ENCODE measurements at places on chromosomes 13 and 19.

DNA sequence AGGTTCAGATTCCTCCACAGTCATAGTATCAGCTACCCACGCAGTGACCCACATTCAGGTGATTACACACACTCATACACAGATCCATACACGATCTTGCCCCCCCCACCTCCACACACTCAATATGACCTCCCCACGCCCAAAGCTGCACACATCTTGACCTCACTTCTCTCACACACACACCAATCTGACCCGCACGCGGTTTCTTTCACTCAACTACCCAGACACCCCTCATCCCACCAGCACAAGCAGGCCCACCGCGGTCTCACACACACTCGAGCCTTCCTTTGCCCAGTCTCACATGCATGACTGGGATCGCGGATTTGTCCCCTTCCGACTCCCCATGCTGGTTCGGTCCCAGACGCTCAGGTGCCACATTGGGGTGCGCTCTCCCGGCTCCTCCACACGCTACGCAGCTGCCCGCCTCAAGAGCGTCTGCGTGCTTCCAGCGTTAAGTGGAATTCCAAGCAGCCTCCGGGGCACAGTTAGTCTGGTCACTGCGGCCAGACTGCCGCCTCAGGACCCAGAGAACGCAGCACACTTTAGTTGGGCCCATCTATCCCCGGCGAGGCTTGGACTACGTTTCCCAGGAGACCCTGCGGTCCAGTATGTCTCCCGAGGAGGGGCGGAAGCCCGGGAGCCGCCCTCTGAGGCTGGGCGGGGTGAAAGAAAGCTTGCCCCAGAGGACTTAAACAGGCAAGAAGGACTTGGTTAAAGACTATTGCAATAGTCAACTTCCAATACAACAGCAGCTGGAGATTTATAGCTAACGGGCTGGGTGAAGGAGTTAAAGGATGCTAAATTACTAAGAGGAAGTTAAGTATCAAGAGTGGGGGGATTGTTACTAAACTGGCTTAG, 746 bp upstream of the ZNF345 start:
- peak; percentile 81 for DNase-seq

- DNase-seq, result no peak
Observed at GRCh38 chr19:13600802-13601201, 94.5 kb upstream of the CACNA1A start.

DNA sequence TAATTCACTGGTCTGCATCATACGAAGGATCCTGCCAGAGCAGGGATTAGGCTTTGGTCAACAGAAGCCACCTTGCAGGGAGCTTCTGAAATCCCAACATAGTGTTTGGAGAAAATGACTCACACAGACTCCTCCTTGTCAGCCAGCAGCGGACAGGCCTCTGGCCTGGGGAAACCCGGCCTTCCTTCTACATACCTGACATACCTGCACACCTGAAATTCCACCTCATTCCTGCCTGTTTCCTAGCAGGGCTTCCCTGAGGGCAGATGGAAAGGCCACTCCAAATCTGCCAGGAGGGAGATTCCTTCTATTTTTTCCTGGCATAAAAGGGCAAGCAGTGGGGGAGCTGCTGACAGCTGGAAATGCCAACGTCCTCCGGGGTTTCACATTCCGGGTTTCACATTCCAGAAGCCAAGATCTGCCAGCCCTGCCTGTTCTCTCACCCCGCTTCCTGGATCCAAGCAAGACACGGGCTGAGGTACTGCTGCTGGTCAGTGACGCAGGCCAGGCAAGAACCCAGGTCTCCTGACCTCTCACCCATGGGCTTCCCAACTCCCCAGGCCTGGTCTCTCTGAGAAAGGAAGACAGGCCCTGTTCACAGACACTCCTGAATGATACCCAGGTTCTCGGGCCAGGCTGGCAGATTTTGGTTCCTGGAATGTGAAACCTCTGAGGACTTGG, 18.2 kb upstream of the IGFL1 start:
- DNase-seq, result no peak

GRCh38 chr19:15104003-15104402, 3.2 kb upstream of the SYDE1 start:
- no peak for DNase-seq

DNA sequence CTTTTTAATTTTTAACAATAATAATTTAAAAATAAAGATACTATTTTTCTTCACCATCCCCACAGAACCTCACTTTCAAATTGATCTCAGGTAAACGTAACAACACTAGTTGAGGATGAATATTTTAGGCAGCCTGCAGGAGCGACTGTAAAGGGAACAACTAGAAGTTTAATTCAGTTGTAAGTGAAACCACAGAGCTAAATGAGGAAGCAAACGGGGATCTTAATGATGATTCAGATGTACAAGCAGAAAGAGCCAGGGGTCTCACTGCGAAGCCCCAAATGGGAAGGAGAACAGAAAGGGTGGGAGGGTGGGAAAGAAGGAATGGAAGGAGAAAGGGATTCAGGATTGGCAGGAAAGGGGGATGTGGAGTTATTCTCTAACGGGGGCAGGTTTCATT, 54.6 kb upstream of the RAP2A start:
- DNase-seq, result no peak

GRCh38 chr19:1613146-1613545, 7.9 kb upstream of the UQCR11 start:
- no peak for DNase-seq

GRCh38 chr13:73715911-73716510, 418.2 kb downstream of the KLF12 start:
- no peak for DNase-seq

DNA sequence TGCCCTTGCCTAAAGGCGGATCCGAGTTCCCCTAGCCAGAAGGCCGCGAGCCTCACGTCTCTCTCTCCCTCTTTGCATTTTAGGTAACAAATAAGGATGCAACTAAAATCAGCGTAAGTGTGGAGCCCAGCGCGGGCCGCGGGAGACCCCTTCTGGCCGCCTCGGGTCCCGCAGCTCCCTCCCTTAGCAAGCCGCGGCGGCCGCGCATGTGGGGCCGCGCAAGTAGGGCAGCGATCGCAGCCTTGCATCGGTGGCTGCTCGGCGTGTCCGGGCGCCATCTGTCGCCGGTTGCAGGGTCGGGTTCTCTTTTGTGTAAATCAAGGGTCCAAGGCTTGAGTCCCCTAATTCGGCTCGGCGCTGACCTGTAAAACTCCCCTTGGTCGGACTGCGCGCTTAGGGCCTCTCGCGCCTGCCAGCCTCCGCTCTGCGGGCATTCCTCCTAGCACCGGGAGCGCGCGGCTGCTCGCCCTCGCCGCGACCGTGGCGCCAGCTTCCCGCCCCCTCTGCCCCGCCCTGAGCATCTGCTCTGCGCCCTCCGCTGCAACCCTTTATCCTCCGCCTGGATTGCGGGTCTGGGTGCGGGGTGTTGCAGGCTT, 2.7 kb downstream of the VSTM2B start:
- DNase-seq, result peak; percentile 73

- DNase-seq, result no peak
Observed at GRCh38 chr13:52847682-52848432, 583 bp downstream of the PCDH8 start.

DNA sequence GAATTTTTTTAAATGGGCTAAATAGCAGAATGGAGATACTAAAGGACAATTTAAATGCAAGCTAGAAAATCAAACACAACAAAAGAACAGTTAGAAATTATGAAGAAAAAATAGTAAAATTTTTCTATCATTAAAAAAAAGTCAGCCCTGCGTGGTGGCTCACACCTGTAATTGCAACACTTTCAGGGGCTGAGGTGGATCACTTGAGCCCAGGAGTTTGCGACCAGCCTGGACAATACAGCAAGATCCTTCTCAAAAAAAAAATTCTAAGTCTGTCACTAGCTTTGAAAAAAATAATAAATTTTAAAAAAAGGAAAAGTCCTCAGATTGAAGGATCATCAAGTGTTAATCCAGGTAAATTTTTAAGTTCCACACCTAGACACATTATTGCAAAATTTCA, 7.7 kb downstream of the TUBGCP3 start:
- no peak for DNase-seq

- no peak for DNase-seq
Observed at GRCh38 chr19:2126879-2127518, 24.4 kb downstream of the AP3D1 start.

- DNase-seq, result no peak
Observed at GRCh38 chr19:15399234-15399515, 19.6 kb upstream of the AKAP8 start.

- DNase-seq, result no peak
Observed at GRCh38 chr13:106350208-106350607, 185.3 kb downstream of the EFNB2 start.

Data from NCI-H1436 (cell line).